ENCODE measurements at places on chromosomes 6 and 20.

DNA sequence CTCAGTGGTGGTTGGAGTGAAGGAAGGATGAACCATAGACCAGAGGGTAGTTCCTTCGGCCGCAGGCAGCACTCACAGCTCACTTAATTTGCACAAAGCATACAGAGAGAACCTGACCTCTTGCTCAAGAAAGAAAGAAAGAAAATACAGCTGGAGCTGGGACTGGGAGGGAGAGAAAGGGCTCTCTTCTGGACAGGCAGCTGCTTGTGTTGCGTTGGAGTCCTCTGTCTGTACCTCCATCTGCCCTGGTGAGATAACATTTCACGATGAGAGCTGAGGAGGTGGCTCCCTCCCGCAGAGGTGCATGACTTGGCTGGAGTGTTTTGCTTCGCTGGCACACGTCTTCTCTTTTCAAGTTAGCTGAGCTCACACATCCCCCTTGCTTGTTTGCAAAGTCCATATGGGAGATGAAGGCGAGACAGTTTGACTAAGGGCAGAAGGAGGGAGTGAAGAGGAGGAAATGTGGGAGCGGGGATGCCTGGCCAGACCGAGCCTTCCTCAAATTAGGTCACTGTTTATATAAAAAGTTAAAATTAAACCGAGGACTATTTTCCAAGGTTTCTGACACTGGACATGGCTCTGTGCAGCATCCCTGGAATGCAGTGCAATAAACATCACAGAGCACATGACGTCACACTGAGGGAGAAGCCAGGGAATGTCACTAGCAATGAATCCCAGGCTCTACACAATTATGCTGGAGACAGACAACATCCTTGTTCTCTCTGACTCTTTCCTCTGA, 359.4 kb downstream of the CD83 start:
- DNase-seq: peak; percentile 60

- DNase-seq: no peak
Observed at GRCh38 chr6:31677955-31678354, 2.9 kb downstream of the LY6G5C start.

- DNase-seq: no peak
Observed at GRCh38 chr6:6505111-6505510, 83.4 kb upstream of the LY86 start.

- DNase-seq: no peak
Observed at GRCh38 chr6:32603222-32603621, 13.6 kb upstream of the HLA-DRB1 start.

DNA sequence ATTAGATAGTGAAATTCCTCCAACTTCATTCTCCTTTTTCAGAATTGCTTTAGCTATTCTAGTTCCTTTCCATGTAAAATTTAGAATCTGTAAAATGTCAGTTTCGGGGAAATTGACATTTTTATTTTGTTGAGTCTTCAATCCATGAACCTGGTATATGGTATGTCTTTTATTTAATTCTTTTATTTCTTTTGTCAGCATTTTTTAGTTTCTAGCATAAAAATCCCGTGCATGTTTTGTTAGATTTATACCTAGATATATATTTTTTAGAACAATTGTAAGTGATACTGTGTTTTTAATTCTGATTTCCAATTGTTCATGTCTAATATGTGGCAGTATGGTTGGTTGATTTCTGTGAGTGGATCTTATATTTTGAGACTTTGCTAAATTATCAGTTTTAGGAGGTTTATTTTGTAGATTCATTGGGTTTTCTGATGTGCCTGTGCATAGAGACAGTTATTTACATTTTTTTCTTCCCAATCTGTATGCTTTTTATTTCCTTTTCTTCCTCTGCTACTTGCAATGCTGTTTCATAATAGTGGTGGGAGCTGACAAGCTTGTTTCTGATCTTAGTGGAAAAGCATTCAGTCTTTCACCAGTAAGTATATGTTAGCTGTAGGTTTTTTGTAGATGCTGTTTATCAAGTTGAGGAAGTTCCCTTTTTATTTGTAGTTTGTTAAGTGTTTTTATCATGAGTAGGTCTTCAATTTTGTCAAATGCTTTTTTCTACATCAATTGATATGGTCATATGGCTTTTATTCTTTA, 13.7 kb downstream of the TAB2 start:
- DNase-seq: no peak

GRCh38 chr6:29232725-29233124, 62.0 kb downstream of the OR2J2 start:
- DNase-seq: no peak
